ENCODE measurements at places on chromosomes 7 and 10.

DNA sequence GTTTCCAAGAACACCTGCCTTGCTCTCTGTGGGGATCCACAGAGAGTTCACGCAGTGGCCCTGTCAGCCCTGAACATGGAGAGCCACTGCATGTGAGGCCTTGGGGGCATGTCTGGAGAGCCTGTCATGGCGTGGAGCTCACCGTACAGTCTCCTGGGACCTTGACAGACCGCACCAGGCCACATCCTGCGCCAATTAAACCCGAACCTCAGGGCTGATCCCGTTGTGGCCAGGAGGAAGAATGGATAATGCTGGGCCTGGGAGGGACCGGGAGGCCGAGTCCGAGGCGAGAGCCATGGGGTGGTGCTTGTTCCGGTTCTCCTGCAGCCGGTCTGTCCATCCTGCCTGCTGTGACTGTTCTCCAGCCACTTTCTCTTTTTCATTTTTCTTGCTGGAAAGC, 68.7 kb downstream of the DNAJB6 start:
- no peak for DNase-seq

GRCh38 chr10:77685432-77685831, 47.8 kb upstream of the KCNMA1 start:
- DNase-seq: no peak

GRCh38 chr10:104690959-104691358, 49.9 kb downstream of the SORCS3 start:
- DNase-seq: no peak

- no peak for DNase-seq
These were observed 170.2 kb downstream of the PLXNA4 start for GRCh38 chr7:132406039-132406438.

GRCh38 chr7:97187067-97187466, 69.6 kb downstream of the SDHAF3 start:
- no peak for DNase-seq

DNA sequence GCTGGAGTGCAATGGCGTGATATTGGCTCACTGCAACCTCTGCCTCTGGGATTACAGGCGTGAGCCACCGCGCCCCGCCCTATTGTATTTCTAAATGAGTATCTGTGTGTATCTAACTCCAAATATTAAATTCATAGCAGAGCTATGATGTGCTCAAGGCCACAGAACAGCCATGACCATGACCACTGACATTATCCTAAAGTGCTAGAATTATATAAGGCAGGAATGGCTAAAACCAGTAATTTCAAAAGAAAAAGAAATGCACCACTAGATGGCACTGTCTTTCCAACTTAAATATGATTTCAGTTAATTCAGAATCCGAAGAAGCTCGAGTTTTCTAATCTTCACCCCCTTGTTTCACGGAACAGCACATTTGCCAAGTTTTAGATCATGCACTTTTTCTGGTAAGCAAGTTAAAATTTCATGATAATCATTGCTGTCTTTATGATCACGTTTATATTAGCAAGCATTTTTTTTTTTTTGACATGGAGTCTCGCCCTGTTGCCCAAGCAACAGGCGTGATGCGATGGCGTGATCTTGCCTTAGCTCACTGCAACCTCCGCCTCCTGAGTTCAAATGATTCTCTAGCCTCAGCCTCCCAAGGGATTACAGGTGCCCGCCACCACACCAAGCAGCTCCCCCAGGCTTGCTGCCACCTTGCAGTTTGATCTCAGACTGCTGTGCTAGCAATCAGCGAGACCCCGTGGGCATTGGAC, 65.3 kb downstream of the OR13A1 start:
- DNase-seq: no peak

DNA sequence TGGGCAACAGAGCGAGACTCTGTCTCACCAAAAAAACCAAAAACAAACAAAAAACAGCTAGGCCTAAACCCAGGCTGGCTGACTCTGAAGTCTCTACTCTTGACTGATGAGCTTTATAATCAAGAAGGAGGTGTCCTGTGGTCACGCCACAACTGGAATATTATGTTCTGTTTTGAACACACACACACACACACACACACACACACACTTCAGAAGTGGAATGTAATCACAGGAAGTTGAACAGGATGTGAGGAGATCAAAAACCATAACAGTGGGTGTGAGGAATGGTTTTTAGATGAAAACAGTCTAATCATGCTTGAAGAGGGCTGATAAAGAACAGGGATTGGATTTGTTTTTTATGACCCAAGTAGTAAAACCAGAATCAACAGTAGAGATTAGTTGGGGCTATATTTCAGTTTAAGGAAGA, 51.1 kb upstream of the IL6 start:
- DNase-seq: no peak

GRCh38 chr7:133602291-133602690, 349.4 kb downstream of the EXOC4 start:
- no peak for DNase-seq

DNA sequence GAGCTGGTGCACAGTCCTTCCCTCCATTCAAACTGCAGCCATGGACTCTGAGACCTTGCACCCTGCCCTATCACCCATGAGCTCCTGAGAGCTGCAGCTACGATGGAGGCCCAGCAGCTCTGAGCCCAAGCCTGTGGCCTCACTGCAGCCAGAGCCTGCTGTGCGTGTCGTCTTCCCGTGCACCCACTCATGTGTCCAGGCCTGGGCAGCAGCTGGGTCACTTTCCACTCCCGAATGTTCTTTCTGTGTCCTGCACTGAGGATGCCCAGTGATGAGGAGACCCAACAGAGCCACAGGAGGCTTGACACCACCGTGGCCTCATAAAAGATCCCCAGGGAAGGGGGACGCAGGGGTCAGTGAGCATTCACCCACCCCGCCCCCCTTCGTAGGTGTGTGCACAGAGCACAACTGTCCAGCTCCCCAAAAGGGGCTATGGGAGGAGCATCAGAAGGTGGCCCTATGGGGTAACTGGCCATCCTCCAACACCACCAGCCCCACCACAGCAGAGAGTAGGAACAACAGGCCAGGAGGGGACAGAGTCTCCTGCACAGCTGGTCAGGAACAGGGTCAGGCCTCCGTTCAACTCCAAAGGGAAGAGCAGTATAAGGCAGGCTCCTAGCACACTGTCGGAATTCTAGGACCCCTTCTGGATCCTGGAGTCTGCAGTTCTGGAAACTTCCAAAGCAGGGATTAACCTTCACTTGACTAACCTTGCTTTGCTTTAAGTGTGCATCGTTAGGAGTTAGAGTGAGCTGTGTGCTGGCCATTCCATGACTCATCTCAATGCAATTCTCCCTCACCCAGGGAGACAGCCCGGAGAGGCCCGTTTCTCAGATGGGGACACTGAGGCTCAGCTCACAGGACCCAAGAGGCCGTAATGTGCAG, 52.6 kb downstream of the RASGEF1A start:
- DNase-seq: no peak

DNA sequence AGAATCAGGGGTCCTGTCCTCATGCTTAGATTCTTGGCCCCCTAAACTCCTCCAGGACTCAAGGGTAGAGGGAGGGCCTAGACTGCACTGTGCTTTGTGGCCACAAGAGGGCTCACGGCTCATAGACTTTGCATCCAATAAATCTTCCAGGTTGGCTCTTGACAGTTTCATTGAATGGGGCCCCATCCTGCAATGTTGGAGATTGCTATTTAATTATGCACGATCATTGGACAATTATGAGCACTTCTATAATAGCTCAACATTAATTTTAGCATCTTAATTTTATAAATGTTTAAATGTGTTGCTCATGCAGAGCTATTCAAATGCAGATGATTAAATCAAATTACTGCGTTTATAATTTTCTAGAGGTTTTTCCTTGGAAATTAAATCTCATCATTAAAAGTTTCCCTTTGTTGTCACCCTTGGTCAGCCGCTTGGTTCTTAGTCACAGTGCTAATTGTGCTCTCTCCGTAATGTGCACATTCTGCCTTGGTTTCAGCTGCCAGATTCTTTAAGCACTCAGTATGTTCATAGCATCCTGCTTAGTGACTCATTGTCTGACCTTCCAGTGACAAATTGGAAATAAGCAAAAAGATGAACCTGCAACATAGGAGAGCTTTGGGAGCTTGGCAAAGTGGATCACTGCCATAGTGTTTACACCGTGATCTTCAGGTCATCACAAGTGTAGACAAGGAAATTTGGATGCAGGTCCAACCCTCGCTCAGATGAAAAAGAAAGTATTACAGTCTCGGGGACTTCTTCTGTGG, 33.4 kb upstream of the PLPP4 start:
- peak; percentile 19 for DNase-seq

DNA sequence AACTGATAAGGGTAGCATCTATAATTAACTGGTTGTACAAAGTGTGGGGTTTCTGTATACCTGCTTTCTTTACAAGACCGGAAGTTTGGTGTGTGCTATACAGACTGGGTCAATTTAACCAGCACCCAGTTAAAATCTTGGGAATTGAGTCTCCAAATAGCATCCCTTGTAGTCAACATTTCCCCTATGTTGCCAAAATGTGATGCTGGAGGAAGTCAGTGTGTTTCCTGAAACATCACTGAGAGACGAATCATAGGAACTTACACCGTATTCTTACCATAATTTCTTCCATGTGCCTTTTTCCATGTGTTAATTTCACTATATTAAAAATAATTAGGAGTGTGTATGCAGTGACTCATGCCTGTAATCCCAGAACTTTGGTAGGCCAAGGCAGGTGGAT, 1.7 kb downstream of the AKR1C4 start:
- DNase-seq: no peak

DNA sequence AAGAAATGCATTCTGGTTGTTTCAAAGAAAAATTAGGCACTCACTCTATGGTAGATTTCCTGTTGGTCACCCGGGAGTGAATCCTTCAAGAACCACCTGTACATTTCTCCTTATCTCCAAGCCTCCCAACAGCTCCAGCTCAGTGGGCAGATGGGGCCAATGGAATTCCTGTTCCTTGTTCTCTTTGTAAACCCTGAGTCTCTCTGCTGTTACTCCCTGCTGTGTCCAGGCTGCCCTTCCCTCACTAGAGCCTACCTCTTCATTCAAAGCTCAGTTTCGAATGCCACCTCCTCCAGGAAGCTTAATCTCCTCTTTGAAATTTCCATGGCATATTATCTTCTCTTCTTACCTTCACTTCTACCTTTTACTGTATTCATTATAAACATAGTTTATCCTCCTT, 3.5 kb upstream of the BMPER start:
- no peak for DNase-seq

DNA sequence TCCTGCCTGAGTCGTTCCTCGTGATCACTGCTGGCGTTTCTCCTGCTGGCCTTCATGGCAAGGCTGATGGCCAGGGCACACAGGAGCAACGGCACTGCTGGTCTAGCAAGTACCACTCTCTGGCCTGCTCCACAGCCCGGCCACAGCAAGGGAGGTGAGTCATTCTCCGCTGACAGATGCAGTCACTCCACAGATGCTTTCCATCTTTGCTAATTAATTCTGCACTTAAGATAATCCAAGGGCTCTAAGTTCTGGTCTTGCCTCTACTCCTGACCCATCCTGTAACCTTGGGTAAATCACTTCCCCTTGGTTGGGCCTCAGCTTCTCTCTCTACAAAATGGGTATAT, 244.4 kb downstream of the RPS24 start:
- no peak for DNase-seq

DNA sequence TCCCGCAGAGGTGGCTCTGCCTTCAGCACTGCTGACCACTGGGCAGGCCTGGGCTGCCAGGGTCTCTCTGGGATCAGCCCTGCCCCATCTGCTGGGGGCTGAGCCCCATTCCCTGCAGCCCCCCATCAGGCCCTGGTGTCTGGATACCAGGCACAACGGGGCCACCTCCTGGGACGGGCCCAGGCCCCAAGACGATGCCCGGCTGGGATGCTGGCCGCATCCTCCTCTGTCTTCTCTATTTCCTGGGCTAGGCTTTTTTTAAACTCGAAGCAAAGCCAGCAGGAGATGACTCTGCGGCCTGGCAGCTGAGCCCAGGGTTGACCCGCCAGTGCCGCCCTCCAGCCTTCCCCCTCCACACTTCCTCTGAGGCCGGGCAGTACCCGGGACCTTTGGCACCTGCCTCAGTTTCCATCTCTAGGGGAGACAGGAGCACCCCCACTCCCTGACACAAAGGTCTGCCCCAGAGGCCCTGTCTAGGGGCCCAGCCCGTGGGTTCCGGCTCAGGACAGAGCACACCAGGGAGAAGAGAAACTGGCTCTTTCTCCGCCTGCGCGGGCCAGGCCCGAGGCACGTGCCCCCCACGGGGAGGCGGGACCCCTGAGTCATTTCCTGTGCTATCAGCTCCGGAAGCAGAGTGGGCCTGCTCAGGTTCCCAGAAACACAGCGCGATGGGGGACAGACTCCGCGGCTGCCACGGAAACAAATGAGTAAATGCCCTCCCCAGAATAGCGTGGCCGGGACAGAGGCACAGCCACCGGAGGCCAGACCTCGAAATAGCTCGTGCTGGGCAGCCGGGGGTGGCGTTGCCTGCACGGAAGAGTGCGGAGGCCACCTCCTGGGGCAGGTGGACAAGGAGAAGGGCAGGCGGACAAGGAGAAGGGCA, 84.6 kb upstream of the PDGFA start:
- DNase-seq: peak; percentile 80

- no peak for DNase-seq
These were observed 504.4 kb downstream of the GALNT17 start for GRCh38 chr7:71636329-71636728.

GRCh38 chr10:22903694-22904093, 24.2 kb upstream of the ARMC3 start:
- no peak for DNase-seq

GRCh38 chr10:45373003-45373575, 927 bp upstream of the ALOX5 start:
- peak; percentile 41 for DNase-seq

- no peak for DNase-seq
These were observed 32.7 kb downstream of the SP8 start for GRCh38 chr7:20754001-20754400.

GRCh38 chr10:75432763-75433162, 1.3 kb downstream of the LRMDA start:
- no peak for DNase-seq

GRCh38 chr7:36985866-36986400, 261.6 kb upstream of the AOAH start:
- DNase-seq: no peak

- no peak for DNase-seq
These were observed 151.6 kb downstream of the SND1 start for GRCh38 chr7:127803626-127804025.

DNA sequence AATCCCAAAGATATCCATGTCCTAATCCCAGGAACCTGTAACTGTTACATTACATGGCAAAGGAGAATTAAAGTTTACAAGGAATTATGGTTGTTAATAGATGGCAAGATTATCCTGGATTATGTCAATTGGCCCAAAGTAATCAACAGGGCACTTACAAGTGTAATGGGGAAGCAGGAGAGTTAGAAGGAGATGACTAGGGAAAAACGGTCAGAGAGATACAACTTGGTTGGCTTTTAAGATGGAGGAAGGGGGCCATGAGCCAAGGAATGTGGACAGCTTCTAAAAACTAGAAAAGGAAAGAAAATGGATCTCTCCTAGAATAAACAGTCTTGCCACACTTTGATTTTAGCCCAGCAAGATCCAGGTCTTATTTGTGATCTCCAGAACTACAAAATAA, 3.3 kb downstream of the JMJD1C start:
- no peak for DNase-seq

DNA sequence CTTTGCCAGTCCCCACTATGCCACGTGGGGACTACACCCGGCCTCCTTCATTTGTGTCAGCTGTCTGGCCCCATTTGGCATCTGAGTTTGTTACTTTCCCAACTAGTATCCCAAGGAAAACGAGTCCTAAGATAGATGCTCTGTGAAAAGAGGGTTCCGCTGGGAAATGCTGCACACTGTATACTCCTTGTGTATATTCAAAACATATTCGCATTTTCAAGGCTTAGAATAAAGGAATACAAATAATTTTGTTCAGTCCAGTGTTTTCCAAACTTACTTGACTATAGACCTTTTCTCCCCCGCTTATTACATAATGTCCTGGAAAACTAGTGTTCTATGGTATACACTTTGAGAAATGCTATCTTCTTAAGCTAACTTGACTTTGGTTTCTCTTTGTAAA, 167.8 kb upstream of the IMMP2L start:
- no peak for DNase-seq

Data from GM12892 (cell line).